ENCODE measurements at places on chromosomes 2 and 18. TPM values are rescaled to one million over a fixed set of nuclear protein-coding genes. Genes with fewer than 3 reads are reported as not detected.

GRCh38 chr2:70087702-70088597 is 673 bp downstream of the PCBP1 start:
- no peak for DNase-seq

Gene FAM237A
- not detected for total RNA-seq

GRCh38 chr2:160132761-160133160 is 67.3 kb downstream of the ITGB6 start:
- DNase-seq, result no peak

DNA sequence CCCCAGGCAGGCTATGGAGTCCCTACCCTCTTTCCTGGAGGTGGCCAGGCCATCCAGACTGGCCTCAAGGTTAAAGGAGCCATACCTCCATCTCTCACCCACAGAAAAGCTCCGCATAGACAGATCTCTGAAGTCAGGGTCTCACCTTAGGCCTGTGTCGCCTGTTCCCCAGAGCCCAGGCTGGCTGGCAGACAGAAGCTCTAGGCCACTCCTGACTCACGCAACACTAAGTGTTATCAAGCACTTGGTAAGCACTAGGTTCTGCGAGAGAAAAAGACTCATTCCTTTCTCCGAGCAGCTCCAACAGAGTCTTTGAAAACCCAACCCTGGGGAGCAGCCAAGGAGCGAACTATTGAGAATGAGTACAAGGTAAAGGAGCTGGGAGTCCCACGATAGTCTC is 6.1 kb downstream of the SMAD7 start:
- no peak for DNase-seq

- DNase-seq, result no peak
Measured at GRCh38 chr18:48629730-48630324, 91.0 kb downstream of the CTIF start.

DNA sequence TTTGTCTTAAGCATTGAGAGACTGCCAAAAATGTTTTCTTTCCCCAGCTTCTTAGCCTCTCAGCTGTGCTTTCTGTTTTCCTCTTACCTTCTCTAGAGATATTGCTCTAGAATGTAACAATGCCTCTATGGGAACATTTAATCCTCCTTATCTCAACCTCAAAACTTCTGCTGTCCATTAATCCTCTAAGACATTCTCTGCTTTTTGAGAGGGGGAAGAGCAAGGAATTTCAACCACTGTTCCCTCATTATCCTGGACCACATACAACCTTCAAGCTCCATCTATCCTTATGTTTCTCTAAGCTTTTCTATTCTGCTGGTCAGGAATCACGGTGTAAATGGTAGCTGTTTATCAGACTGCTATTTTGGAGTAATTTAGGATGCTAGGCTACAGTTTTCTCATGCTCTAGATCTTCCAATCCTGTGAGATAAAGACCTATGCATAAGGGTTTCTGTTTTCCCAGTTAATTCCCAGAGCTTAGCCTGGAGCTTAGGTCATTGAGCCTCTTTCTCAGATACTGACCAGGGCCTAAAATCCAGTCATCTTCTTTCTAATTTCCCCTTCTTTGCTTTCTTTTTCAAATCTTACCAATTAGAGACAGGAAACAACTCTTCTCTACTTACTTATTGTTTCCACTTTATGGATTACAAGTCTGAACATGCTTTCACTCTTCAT is 282.0 kb downstream of the CALCRL start:
- DNase-seq, result no peak

Gene LRATD1
- not detected for total RNA-seq

DNA sequence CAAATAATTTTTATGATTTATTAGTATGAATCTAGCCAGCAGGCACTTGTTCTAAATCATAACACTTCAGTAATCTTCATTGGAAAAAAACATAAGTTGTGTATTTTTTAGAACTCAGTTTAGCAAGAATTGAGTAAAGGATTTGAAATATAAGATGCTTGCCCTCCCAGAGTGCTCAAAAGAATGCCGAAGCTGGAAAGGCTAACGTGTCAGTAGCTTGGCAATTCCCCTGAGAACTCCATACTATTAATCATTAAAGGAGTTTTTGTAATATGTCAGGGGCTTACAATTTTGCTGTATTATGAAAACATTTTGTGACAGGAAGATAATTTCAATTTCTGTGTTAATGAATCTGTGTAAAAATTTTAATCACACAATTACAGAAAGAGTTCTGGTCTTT is 122.7 kb downstream of the GULP1 start:
- no peak for DNase-seq

GRCh38 chr2:162028511-162028910 is 45.5 kb downstream of the DPP4 start:
- DNase-seq, result no peak

DNA sequence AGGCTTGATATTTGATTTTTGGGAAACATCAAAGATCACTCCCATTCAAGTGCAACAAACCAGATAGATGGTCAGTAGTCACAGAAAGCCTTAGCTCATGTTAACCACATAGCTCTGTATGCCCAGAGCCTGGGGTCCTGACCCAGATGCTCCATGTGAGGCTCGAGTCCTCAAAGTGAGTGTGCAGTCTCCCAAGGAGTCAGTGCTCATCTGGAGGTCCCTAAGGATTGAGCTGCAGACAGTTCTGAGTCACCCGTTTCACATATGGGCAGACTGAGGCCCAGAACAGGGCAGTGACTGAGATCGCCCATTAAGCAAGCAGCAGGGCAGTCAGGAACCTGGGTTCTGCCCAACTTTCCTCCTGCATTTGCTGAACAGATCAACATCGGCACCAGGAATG is 9.2 kb downstream of the TMEM37 start:
- DNase-seq, result no peak

DNA sequence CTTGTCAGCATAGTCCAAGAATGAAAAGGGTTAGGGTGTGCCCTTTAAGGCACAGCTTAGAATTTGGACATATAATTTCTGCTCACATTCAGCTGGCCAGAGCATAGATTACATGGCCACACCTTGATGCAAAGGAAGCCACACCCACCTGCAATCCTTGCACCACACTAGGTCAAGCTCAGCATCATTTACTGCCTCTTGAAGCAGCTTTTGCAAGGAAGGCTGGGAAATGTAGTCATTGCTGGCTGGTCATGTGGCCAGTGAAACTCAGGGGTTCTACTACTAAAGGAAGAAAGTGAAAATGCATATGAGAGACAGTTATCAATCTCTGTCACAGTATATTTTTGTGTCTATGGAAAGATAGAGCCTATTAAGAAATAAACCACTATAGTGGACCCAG is 159.3 kb downstream of the GFPT1 start:
- DNase-seq, result no peak

Gene CRYBA2
- total RNA-seq, result not detected

DNA sequence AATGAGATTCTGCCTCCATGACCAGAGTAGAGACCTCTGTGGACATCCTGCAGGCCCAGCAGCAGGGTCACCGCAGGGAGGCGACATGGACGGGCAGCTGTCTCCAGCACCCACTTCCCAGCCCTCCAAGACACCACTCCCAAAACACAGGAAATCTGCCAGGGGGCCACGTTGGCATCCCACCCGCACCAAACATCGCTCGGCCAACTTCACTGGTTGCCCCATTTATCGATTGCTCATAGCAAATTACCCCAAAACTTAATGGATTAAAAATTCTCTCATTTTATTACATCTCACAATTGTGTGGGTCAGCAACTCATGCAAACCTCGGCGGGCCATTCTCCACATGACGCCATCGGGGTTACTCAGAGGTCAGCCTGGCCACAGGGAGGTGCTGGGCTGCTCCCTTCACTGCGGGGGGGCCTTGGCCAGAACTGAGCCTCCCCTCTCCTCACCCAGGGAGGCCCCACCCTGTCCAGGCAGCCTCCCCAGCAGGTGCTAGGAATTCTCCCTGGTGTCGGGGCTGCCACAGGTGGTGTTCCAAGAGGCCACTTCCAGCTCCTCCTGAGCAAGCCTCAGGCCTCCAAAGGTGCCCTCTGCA is 420.7 kb upstream of the MYT1L start:
- no peak for DNase-seq

- no peak for DNase-seq
Measured at GRCh38 chr2:216206041-216206703, 97.0 kb downstream of the XRCC5 start.

Gene SPDYA
- 11.8 TPM for total RNA-seq

DNA sequence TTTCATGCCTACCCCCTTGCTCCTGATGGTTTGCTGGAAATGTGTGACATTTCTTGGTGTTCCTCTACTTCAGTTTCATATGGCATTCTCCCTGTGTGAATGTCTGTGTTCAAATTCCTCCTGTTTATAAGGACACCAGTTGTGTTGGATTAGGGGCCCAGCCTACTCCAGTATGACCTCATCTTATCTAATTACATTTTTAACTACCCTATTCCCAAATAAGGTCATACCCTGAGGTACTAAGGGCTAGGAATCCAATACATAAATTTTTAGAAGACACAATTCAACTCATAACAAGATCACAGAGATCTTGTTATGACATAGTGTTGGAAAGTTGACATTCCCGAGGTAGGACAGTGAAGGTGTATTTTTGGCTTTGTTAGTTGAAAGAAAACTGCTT is 5.5 kb downstream of the FAM210A start:
- DNase-seq, result no peak

- no peak for DNase-seq
Measured at GRCh38 chr2:115483666-115484065, 1041.2 kb downstream of the DPP10 start.

Gene KCNIP3
- total RNA-seq, result not detected

Gene ABCG8
- total RNA-seq, result not detected

Gene IKZF2
- 14.6 TPM for total RNA-seq

Gene UNC50
- 12.5 TPM for total RNA-seq
